Activated CD4-positive, alpha-beta T cell treated with anti-CD3 and anti-CD28 coated beads for 24 hours (primary cell): ENCODE measurements at places on chromosomes 7 and 10.
A peak's percentile ranks its signal among the peaks of the same experiment; 100 is the strongest.

DNA sequence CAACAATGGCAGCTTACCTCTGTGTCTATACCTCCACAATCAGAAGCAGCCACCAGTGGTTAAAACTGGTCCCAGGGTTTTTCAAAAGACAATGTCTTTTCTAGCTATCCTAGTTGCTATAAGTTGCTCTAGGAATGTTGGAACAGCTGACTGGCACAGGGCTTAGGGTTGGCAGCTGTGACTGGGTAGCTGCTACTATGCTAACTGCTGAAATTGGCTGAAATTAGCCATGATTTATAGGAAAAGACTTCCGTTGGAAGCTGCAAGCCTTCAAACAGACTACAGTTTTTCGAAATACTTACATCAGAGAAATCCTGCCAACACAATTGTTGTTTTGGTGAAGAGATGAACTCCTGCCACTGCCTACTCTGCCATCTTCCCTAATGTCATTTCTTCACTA, 102.3 kb downstream of the MKX start:
- no peak for DNase-seq

DNA sequence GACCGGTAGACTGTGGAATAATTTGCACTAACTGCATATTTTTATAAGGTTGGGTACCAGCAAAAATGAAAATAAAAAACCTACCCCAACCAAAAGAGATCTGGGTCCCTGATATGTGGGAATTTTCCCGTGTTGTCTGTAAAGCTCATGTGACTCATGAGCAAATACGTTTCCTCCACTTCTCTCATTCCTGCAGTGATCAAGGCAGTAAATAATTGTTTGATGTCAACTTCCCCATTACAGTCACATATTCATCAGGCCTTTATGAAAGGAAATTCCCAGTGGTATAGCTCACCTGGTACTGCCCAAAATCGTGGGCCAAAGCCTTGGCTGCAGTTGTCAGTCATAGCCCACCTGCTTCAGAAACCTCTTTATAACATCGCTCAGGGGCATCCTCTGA, 166.0 kb upstream of the ANK3 start:
- no peak for DNase-seq

DNA sequence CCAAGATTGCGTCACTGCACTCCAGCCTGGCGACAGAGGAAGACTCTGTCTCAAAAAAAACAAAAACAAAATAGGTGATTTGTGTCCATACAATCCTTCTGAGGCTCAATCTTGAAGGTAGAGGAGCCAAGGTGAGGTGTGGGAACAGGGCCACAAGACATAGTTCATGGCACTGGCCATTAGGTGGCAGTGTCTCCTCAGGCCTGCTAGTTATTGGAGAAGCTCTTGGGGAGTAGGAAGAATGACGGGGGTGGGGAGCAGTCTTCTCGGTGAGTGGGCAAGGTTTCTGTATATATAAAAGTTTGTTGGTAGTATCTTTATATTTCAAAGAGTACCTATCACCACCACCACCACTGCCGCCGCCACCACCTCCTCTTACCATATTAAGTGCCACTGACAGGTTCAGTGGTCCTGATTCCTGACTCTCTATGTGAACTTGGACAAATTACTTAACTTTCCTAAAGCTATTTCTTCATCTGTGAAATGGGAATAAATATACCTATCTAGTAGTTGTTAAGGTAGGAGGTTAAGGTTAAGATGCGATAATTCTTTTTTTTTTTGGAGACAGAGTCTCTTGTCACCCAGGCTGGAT, 24.0 kb downstream of the CCSER2 start:
- DNase-seq = peak; percentile 58

DNA sequence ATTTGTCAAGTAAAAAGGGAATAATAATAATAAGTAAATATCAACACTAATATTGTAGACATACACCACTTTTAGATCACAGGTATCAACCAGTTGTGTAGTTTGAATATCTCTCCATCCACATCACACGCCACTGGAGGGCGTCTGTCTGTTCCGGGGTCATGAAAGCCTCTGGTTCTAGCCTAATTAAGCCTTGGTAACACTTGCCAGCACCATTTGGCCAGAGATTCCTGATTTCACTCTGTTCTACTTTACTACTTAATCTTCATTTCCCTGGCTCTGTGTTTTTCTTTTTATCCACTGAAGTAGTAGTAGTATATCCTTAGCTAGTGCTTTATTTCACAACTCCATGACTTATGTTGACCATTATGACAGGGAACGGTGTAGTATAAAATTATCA, 285.6 kb upstream of the POM121L12 start:
- DNase-seq = no peak

GRCh38 chr10:58267713-58268453, at the start of gene IPMK:
Gene IPMK (minus strand): TSS chr10:58267894. CDS start chr10:58267611, 283 bp downstream.
- DNase-seq = peak; percentile 82

- peak; percentile 38 for DNase-seq
Observed at GRCh38 chr7:21338728-21339164, 89.1 kb upstream of the SP4 start.
